ENCODE measurements at places on chromosomes 6 and 20.

GRCh38 chr6:161369339-161369738, 95.5 kb upstream of the AGPAT4 start:
- no peak for DNase-seq

DNA sequence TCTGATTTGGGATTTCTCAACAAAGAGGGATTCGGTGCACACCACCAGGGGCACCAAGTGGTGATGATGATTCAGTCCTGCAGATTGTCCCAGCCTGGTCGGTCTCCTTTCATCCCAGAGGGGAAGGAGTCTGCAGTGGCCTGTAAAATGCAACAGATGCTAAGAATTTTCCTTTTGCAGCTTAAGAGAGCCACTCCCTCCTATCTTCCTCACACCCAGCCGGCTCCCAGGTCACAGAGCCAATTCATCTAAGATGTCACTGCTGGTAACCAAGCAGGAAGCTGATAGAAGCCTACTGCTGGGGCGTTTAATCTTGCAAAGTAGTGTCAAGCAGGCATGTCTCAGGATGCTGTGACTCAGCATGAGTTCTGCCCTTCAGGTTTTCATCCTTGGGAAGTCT, 203.8 kb upstream of the LRFN2 start:
- DNase-seq = no peak

GRCh38 chr6:32692019-32692418, 25.6 kb upstream of the HLA-DQB1 start:
- DNase-seq = no peak

- no peak for DNase-seq
Measured at GRCh38 chr6:17439243-17439993, 46.0 kb downstream of the CAP2 start.

DNA sequence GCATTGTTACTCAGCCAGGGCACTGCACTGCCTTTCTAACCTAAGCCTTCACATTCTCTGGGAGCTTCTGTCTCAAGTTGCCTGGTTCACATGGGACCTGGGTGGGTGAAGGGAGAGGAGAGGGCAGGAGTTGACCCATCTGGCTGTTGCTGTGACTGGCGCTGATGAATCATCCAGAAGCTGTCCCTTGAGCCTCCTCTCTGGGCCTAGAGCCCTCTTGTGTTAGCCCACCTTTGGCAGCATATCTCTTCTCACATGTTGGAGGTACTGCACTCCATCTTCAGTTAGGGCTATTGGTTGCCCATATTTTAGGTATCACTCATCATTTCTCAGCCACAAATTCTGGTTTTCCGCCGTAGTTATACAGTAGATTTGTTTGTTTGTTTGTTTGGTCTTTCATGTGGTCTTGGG, 19.8 kb downstream of the XRN2 start:
- DNase-seq = no peak

DNA sequence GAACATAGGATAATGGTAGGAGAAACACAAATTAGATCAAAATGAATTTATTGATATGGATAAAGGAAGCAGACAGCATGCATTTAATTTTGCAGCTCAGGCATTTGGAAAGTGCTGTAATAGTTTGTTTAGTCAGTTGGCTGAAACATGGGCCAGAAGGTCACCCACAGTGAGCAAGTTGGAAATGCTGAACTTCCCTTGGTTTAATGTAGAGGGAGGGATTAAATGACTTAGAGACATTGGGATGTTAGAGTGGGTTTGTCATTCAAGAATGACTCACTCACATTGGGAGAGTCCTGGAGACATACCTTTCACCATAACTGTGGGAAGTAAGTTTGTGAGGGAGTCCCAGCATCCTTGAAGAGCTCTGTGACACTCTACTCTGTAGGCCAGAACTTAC, 231.5 kb upstream of the PLCB4 start:
- no peak for DNase-seq

GRCh38 chr6:28537065-28537464, 11.4 kb downstream of the GPX5 start:
- DNase-seq = no peak

DNA sequence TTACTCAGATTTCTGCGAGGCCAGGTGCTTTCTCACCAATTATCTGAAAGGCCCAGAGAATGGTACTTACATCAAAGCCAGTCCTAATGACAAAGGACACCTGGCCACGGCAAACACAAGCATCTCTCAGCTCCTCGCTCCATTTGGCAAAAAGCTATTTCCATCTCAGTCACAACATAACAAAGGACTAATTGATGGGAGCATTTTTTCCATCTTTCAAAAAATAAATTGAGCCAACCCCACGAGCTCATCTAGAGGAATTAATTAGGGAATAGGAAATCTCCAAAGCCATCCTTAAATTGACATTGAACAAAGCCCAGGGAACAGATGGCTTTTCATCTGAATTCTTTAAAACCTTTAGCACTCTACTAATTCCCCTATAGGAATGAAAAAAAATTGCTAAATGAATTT, 236.7 kb downstream of the HAO1 start:
- DNase-seq = no peak

GRCh38 chr6:127634178-127634577, 57.2 kb downstream of the C6orf58 start:
- DNase-seq = no peak

DNA sequence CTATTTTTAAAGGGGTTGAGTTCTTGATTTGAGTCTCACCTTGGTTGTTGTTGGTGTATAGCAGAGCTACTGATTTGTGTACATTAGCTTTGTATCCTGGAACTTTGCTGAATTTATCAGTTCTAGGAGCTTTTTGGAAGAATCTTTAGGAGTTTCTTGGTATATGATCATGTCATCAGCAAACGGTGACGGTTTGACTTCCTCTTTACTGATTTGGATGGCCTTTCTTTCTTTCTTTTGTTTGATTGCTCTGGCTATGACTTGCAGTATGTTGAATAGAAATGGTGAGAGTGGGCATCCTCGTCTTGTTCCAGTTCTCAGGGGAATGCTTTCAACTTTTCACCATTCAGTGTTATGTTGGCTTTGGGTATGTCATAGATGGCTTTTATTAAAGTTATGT, 64.0 kb downstream of the CDYL start:
- no peak for DNase-seq

DNA sequence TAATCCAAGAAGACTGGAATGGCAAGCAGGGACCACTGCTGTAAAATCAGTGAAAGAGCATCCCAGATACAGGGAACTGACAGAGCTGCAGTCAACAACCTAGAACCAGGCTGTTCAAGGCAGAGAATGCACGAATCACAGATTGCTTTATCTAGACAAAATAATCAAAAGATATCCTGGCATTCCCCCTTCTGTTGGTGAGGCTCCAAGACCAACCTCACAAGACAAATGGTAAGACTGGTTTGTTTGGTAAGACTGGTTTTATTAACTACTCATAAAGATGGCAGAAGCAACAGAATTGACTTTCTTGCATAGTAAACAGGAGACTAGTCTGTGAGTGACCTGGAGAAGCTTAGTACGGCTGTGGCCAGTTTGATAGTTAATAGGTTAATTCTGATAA, 88.8 kb upstream of the AHI1 start:
- DNase-seq = no peak

GRCh38 chr20:24164360-24164759, 175.8 kb upstream of the GGTLC1 start:
- DNase-seq = no peak

GRCh38 chr20:36152261-36152660, 2.3 kb upstream of the EPB41L1 start:
- no peak for DNase-seq

DNA sequence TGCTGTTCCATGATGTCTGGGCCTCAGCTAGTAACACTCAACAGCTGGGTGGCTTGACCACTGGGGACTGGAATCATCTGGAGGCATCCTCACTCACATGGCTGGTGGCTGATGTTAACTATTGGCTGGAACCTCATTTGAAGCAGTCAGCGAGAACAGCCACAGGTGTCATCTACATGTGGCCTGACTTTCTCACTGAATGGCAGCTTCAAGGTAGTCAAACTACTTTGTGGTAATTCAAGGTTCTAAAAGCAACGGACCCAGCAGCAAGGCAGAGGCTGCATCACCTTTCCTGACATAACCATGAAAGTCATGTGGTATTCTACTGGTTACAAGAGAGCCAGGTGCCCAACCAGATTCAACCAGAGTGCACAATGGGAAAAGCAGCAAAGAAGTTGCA, 115.9 kb upstream of the DST start:
- DNase-seq = no peak

- DNase-seq = no peak
Measured at GRCh38 chr6:118843685-118844390, 50.1 kb upstream of the ASF1A start.

DNA sequence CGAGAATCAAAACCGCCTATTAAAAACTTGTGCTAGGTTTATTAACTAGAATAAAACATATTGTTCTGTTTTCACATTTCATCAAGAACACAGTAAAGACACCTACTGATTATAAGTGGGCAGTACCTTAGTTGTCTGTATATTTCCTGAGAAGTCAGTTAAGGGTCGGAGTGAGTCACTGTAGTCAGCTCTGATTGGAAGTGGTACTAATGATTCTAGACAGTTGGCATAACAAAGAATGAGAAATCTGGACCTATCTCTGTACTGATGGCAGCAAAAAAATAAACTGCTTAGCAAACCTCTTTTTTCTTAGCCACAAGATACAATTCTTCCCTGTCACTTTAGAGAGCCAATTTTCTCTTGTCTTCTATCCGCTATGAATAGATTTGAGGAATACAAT, 387.3 kb upstream of the ADGRB3 start:
- no peak for DNase-seq

DNA sequence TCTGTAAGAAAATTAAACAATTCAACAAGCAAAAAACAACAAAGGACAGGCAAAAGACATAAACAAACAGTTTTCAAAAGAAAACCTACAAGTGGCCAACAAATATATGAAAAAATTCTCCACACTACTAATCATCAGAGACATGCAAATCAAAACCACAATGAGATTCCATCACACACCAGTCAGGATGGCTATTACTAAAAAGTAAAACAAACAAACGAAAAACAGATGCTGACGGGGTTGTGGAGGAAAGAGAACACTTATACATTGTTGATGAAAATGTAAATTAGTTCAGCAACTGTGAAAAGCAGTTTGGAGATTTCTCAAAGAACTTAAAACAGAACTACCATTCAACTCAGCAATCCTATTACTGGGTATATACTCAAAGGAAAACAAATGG, 537.6 kb downstream of the HDGFL1 start:
- no peak for DNase-seq

GRCh38 chr6:41706876-41707564, 28.4 kb downstream of the TFEB start:
- no peak for DNase-seq
